ENCODE measurements at places on chromosomes 6 and 20.

DNA sequence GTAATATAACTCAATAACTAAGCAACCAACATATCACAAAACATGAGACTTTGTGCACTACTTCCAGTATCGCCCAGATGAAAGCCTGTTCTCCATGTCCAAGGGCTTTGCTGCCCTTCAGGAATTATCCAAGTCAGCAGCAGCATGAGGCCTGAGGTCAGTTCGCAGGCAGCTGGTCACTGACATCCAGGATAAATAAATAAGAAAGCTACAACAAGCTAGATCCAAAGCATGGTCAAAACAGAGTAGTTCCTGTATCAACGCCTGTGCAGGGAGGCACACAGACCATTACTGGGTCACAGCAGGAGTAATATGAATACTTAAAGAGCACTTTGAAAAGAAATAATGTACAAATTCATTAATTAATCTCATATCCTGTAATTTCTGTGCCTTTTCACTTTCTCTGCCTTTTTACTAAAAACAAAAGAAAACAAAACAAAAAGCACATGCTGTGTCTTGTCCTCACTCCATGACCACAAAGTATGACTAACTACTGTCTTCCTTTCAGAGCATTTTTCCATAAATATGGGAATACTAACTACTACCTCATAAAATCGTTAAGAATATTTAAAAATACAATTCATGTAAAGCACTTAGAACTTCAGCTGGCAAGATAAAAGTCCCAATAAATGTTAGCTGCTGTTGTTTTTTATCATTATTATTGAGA is 374.9 kb upstream of the IRAK1BP1 start:
- peak; percentile 65 for DNase-seq

GRCh38 chr6:153074761-153075160 is 56.3 kb downstream of the RGS17 start:
- no peak for DNase-seq

DNA sequence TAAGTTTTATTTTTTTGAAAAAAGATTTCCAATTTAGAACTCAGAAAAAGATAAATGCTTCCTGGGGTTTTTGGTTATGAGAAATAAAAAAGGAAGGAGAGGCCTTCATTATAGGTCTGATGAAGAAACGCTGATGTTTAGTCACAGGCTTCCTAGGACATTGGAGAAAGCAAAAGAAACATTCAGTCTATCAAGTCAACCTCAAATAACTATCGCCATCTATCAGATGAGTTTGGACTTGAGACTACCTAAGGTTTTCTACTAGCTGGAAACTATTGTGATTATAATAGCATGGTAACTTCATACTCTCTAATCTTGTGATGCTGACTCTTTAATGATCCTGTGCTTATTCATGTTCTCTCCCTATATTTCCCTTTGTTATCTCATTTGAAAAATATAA is 171.3 kb downstream of the TPBG start:
- no peak for DNase-seq

DNA sequence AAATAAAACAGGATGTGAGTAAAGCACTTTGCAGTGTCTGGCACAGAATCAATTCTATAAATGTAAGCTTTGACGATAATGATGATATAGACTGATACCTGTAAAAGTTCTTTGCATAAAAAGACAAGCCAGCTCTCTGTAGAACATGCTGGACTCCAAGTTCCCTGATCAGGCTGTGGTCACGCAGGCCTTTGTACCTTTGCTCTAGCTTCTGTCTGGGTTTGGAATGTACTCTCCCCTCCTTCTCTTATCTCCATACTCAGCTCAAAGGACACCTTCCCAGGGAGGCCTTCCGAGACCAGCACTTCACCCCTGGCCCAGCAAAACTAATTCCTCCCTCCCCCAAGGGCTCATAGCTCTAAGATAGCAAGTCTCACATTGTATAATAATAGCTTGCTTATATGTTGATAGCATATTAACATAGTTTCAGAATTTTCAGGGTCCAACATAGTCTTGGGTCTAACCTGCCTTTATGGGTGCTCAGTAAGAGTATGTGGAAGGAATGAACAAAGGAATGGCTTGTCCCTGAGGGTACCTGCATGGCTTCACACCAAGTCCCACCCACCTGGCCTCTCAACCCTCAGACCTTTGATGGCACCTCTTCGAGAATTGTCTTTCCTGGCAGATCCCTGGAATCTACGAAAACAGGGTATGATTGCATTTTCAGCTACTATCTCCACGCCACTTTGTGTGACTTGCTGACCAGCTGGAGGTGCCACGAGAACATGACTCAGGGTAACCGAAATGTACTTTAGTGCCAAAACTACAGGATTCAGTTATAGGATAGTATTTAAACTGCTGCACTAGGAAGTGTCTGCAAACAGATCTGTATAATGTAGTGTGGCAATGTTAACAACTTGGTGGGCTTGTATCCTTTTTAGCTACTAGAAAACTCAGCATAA is 41.7 kb upstream of the PIM1 start:
- DNase-seq: peak; percentile 78

- DNase-seq: no peak
These were observed 29.4 kb downstream of the RIPOR2 start for GRCh38 chr6:24906314-24906713.

DNA sequence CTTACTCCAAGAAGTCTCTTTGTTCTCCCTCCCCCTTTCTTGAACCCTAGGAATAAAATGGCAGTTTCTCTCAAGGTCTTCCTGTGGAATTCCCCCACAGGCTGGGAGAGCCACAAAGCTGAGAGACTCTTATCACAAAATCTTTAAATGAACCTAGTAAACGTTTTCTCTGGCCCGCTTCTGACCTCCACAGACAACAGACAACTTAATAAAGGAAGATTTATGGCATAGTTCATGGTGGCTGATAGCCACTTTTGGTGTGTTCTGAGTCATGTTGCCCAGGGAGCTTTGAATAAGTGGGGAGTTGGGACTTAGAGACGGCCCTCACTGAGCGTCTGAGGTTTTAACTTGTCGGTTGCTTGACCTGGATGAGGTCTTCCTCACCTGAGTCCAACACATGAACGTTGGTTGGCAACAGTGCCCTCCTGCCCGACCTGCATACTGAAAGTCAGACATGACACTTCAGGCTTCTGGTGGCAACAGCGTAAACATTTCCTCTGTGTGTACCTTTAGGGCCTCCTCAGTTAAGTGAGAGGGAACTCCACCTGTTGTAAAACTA is 124.1 kb downstream of the FOXO3 start:
- DNase-seq: no peak

GRCh38 chr20:51535075-51535386 is 7.5 kb downstream of the NFATC2 start:
- DNase-seq: no peak

DNA sequence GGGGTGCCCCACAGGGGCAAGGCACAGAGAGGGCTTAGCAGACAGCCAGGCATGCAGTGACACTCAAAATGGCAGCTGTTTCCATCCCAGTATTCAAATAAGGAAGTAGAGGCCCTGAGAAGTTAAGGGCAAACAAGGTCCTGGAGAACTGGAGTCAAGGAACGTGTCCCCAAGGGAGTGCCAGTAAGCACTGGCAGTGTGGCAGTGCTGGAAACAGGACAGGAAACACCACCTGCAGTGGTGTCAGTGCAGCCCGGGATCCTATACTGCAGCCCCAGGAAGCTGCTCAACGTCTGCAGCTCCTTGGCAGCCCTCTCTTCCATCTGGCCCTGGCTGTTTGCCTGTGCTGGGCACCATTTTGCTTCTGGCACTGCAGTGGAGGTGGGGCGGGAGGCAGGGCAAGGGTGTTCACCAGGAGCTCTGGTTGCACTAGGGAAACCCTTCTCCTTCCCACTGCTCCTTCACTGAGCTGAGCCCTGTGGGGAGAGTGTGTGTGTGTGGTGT is 56.3 kb downstream of the EDN3 start:
- no peak for DNase-seq

GRCh38 chr6:102961902-102962301 is 1568.4 kb downstream of the GRIK2 start:
- no peak for DNase-seq

- DNase-seq: peak; percentile 23
These were observed 34.4 kb upstream of the ENPP1 start for GRCh38 chr6:131773284-131773950.

GRCh38 chr6:155955038-155955437 is 499.4 kb upstream of the NOX3 start:
- DNase-seq: no peak

DNA sequence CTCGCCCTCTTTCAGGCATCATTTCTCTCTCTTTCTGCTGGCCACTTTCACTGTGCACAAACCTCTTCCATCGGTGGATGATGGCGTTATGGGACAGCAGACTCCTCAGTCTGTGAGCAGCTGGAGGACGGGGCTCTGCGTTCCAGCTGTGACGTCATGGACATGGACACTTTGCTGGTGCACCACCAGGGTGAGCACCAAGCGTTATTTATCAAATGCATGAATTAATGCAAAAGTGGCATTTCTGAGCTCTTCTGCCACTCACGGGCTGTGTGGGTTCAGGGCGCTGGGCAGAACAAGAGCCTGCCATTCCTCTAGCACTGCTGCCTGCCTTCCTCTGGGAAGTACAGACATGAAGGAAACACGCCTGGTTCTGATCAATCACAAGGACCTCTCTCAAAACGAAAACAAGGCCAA is 82.9 kb upstream of the MPC1 start:
- DNase-seq: no peak

DNA sequence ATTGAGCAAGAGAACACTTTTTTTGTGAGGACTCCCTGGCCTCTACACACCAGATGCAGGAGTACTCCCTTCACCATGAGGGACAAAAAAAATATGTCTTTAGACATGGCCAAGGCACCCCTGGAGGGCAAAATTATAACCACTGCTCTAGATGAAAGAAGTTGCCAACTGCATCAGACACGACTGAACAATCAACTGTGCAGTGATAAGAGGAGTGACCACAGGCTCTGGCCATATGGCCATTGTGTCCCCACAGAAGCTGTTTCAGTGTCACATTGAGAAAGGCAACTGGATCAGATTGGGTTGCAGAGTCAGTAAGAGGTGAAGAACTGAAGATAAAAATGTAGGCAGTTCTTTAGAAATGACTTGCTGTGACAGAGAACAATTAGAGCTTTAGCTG is 85.7 kb downstream of the C6orf118 start:
- DNase-seq: no peak

GRCh38 chr20:32609111-32609773 is 24.1 kb upstream of the NOL4L start:
- DNase-seq: no peak

- DNase-seq: no peak
These were observed 127.1 kb downstream of the OPRM1 start for GRCh38 chr6:154166140-154166539.

- no peak for DNase-seq
These were observed 29.7 kb downstream of the MC3R start for GRCh38 chr20:56278196-56278595.

DNA sequence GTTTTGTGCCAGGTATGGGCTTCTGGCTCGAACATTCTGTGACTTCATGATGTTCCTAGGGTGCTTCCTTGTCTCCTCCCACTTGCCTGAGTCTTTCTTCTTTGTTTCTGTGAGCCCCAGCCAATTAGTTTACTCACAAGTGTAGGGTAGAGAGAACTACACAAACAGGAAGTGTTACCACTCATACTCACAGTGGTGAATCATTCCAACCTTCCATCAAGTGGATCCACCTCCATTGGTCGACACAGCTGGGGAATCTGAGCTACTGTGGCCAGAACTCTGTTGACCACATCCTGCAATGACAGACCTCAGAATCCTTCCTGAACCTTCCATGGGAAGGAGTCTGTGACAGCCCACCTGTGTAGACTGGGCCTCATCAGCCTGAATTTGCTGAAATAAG is 76.8 kb downstream of the UNC5CL start:
- peak; percentile 81 for DNase-seq

- peak; percentile 44 for DNase-seq
These were observed 26.7 kb upstream of the TFAP2B start for GRCh38 chr6:50791900-50792508.

- DNase-seq: no peak
These were observed 19.0 kb upstream of the PREX1 start for GRCh38 chr20:48846516-48847492.

- DNase-seq: no peak
These were observed 695.4 kb downstream of the PTPRT start for GRCh38 chr20:42494290-42494689.

DNA sequence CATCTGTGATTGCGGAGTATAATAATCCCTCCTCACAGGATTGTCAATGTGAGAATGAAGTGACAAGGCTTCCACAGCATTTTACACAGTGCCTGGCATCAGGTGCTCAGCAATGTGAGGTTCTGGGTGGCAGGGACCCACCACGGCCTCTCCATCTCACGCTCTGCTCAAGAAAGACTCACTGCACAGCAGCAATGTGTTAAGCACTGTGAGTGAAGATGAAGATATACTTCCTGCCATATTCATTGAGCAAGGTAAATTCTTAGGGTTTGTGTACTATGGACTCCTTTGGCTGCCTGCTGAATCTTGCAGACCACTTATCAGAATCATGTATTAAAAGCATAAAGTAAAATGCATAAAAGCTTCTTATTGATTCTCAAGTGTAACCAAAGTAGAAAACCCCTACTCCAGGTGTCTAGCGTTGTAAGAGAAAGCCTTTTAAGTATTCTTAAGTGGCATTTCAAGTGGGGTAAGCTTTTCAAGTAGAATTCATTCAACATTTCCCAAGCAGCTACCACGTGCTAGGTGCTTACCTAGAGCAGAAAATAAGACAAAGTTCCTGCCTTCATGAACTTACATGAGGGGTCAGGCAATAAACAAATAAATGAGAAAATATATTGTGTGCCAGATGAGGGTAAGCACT is 17.0 kb upstream of the MEP1A start:
- DNase-seq: no peak

- no peak for DNase-seq
These were observed 711.1 kb downstream of the HDGFL1 start for GRCh38 chr6:23280437-23280836.

DNA sequence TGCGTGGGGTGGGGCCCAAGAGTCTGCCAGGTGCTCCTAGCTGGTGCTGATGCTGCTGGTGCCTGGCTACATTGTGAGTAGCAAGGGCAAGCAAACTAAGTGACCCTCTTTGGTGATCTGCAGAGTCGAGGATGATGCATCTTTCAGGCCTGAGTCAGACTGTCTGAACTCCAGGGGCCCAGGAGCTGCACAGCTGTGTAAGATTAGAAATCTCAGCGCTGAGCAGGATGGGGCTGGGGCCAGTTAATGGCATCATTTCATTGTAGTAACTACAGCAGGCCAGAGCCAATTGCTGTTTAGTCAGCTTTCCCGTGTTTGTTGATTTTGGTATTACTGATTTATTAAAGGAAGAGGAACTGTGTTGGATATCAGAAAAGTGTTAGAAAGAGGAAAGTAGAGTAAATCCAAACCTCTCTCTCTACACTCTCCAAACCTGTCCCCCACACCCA is 365.2 kb downstream of the PAX1 start:
- peak; percentile 2 for DNase-seq
